ENCODE measurements at places on chromosomes 3 and 15.

DNA sequence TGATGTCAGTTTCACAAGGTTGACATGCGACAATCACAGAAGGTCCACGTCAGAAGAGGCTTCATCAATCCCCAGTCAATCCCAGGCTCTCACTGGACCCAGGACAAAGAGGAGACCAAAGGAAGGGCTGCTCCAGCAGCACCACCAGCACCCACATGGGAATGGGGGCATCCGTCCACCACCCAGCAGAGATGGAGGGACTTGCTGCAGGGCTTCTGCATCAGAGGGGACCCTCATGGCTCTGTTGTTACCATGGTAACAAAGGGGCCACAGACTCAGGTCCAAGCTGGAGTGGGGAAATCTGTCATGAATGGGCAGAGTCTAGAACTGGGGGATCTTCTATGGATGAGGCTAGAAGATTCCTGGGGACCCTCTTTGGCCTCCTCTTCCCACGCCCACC, 13.1 kb downstream of the PLA2G4F start:
- DNase-seq: no peak

GRCh38 chr3:58737644-58738043, 71.1 kb upstream of the FAM3D start:
- no peak for DNase-seq

- no peak for DNase-seq
Observed at GRCh38 chr15:22786868-22787698, 639 bp downstream of the NIPA1 start.

- no peak for DNase-seq
Observed at GRCh38 chr15:91348752-91349500, 248.9 kb downstream of the SV2B start.

- DNase-seq: no peak
Observed at GRCh38 chr15:47398132-47398531, 319.2 kb upstream of the SEMA6D start.

GRCh38 chr15:100831467-100831866, 48.2 kb upstream of the ALDH1A3 start:
- DNase-seq: no peak

DNA sequence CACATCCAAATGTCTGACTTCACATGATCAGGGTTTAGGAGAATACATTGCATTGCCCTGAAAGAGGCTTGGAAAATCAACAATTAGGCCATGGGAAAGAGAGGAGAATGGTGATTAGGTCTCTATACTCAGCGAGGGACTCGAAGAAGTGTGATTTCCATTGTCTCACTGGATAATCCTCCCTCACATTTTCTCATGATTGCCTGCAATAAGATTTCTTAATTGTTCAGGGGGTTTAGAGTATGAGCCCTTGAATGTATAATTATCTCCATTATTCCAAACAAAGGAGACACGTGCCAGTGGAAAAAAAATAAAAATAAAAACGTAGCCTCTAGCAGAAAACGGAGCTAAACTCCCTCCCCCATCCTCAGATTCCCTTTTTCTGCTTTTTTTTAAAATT, 173.2 kb downstream of the TPRG1 start:
- no peak for DNase-seq

GRCh38 chr3:182732232-182733015, 60.9 kb upstream of the ATP11B start:
- no peak for DNase-seq

DNA sequence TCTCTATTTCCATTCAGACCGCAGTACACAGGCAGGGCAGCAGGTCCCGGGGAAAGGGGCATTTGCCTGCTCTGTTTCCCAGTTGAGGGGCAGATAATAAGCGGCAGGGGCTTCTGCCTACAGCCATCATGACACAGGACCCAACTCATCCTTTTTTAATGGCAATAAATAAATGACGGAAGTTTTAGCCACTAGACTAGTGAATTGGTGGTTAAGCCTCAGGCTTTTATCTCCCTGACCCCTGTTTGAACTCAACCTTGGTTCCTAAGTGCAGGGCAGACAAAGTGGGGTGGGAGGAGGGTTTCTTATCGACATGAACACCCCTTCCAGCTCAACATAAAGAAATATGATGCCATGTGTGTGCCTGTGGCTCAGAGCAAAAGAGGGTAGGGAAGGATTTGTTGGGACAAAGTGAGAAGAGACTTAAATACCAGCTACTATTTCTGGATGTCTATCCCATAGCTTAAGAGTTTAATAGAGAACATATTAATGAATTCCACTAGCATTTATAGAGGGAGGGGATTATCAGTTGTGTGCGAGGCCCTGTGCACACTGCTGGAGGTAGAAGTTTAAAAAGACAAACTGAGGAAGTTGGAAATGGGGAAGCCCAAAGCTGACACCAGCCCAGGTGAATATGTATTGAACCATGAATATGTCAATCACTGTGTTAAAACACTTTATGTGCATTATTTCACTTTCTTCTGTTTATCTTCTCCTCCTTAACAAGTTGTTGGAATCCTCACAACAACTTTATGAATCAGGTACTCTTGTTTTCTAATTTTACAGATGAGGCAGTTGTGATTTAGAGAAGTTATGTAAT, 939.4 kb downstream of the MCTP2 start:
- DNase-seq: no peak

GRCh38 chr3:28597452-28597851, 248.8 kb upstream of the AZI2 start:
- DNase-seq: no peak

GRCh38 chr3:194928227-194928626, 242.5 kb downstream of the FAM43A start:
- DNase-seq: no peak

DNA sequence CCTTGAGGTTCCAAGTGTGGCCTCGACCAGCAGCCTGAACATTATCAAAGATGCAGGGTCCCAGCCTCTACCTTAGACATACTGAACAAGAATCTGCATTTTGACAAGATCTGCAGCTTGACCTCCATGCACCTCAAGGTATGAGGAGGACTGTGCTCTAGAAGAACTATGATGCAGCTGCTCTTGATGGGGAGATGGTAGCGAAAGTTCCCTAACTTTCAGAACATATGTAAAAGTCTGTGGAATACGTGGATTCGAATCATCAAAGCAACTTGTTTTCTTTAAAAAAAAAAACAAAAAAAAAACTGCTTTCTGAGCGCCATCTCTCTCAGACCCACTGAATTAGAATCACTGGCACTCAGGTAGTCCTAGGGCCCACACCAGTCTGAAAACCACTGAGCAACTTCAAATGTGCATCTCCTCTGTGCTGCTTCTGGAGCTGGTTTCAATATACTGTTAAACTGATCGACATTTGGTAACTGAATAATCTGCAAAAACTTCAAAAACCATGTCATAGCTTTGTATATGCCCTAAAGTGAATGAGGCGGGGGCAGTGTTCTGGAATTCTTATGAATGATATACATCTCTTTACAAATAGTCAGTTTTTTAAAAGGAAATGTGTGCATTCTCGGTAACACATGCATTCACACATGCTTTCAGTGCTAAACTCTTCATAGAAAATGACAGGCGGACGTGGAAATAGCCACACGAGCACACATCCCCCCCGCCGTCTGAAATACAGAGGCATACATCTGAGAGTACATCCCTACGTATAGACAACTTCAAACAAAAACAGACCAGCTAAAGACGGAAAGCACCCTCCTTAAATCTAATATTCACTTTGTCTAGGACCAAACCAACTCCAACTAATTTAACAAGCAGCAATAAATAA, 128.8 kb downstream of the FOXP1 start:
- DNase-seq: no peak

- DNase-seq: no peak
Observed at GRCh38 chr15:53611145-53611920, 148.1 kb downstream of the WDR72 start.

GRCh38 chr3:196942226-196942914, at the start of gene NCBP2:
TSS of gene NCBP2 (minus strand) at chr3:196942528. CDS start at chr3:196942503, 25 bp downstream.
- peak; percentile 97 for DNase-seq

DNA sequence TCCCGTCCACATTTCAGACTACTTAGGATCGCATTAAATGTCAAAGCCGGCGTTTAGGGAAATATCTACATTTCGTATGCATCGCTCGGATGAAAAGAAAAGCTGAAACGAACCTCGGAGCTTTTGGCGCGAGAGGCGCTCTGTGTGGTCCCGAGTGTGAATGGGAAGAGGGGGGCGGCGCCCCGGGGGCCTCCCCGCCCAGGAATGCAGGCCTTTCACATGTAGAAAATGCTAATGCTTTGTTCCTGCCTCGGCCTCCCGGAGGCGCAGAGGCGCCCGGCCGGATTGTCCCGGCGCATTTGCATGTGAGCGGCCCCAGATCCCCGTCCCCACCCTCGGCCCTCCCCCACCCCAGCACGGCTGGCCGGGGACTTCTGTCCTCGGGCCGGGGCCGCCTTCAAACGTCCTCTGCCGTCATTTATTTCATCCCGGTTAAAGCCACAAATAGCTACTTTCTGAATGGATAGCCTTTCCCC, 37.0 kb upstream of the TRIM71 start:
- no peak for DNase-seq

- no peak for DNase-seq
Observed at GRCh38 chr3:173699353-173699752, 301.8 kb downstream of the NLGN1 start.

- DNase-seq: no peak
Observed at GRCh38 chr3:99751649-99752048, 66.0 kb upstream of the CMSS1 start.

DNA sequence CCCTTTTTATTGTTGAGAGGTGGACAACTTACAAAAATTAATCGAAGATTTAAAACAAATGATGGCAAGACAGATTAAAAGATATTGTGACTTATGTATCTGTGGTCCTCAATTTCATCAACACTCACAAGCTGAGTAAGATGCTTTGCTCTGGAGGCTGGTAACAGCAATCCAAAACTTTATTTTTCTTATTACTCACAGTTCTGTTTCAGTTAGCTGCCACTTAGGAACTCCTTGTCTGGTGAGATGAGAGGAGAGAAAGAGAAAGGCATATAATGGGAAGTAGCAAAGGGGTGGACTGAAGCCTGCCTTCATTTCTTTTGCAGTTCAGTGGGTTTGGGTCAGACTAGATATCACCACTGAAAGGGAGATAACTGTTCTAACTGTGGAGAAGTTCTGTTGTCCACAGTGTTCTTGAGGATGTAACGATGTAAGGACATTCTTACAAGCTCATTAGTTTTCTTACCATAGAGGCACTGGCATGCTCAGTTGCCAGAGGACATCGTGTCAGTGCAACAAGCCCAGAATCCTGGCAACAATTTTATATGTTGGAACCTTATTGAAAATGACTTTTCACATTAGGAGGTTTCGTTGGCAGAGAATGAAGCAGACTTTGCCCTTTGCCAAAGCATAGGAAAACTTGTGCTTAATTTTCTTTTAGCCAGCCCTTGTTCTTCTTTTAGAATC, 93.6 kb downstream of the PLCL2 start:
- DNase-seq: no peak

- DNase-seq: no peak
Observed at GRCh38 chr3:18080198-18080689, 337.8 kb upstream of the TBC1D5 start.

GRCh38 chr3:72176537-72177041, 391.6 kb upstream of the PROK2 start:
- DNase-seq: no peak

- no peak for DNase-seq
Observed at GRCh38 chr3:148714521-148714920, 16.8 kb downstream of the AGTR1 start.

GRCh38 chr3:16932877-16933276, 48.1 kb downstream of the PLCL2 start:
- no peak for DNase-seq

- DNase-seq: no peak
Observed at GRCh38 chr15:98909968-98910885, 97.4 kb downstream of the PGPEP1L start.

DNA sequence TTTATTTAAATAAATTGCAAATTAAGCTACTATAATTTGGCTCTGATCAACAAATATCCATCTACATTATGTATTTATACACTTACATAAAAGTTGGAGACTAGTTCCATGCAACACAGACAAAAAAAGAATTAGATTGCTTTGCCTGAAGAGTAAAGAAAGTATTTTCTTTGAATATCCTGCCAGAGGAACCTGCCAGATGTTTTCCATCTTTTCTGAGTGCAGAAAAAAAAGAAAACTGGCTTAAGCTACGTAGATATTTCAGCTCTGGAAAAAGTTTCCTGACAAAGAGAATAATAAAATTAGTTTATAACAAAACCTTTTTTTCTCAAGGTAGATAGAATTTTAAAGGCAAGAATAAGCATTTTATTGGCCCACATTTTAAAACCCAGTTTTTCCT, 607.5 kb upstream of the NAALADL2 start:
- DNase-seq: no peak

DNA sequence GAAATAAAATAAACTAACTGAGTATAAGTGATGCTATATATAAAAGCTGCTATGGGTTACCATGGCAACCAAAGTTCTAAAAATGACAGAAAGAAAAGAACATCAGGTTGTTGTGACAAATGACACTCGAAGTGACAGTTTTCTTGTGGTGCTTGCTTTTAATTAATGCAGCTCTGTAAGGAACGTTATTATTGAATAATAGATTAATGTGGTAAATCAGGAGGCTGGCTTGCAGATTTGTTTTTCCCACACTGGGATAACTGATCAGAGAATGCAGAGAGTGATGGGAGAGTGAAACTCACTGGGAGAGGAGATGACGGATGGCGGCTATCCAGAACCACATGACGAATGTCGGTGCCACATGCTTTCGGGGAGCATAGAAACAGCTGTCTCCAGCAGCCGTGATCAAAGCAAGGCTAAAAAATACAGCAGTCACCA, 207.0 kb upstream of the ATP10A start:
- no peak for DNase-seq

- no peak for DNase-seq
Observed at GRCh38 chr3:37544869-37545352, 316.8 kb upstream of the CTDSPL start.

- DNase-seq: no peak
Observed at GRCh38 chr15:39287322-39288195, 293.3 kb upstream of the THBS1 start.

GRCh38 chr15:25176991-25177954, 222.5 kb downstream of the SNRPN start:
- no peak for DNase-seq

DNA sequence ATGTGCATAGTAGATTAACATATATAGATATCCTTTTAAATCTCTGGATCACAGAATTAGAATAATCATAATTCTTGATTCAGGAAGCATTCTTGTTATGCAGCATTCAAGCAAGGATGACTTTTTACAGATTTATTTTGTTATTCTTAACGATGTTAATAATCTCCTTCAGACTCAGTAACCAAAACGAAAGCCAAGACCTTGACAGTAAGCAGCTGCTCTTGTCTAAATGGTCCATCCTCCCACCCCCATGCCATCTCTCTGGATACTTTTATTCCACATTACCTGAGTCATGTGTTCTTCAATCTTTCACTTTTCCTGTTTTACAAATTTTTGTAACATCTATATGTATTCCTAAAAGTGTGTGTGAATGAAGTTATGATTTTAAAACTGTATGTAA, 33.3 kb upstream of the GPR171 start:
- no peak for DNase-seq

- DNase-seq: no peak
Observed at GRCh38 chr3:50154476-50154839, 666 bp upstream of the SEMA3F start.

GRCh38 chr3:187186801-187187421, 10.4 kb upstream of the RTP1 start:
- no peak for DNase-seq

All from NCI-H1092 (cell line).